ENCODE measurements at places on chromosomes 6 and 20.

DNA sequence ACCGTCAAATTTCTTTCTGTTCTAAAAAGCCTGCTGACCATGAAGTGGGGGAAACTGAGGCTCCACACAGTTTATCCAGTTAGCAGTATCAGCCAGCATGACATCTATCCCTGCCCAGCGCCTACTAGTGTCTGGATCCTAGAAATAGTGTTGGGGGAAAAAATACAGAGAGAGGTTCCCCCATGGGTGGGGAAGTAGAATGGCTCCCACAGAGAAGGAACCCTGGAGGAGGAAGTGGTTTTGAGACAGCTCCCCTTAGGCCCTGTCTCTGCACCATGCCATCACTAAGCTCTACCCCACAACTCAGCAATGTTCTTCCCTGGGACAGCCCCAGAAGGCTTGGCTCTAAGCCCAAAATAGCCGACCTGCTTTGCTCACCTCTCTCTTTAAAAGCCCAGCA is 153.4 kb downstream of the MBOAT1 start:
- DNase-seq, result no peak

GRCh38 chr6:35377002-35377401 is 34.6 kb downstream of the PPARD start:
- no peak for DNase-seq

DNA sequence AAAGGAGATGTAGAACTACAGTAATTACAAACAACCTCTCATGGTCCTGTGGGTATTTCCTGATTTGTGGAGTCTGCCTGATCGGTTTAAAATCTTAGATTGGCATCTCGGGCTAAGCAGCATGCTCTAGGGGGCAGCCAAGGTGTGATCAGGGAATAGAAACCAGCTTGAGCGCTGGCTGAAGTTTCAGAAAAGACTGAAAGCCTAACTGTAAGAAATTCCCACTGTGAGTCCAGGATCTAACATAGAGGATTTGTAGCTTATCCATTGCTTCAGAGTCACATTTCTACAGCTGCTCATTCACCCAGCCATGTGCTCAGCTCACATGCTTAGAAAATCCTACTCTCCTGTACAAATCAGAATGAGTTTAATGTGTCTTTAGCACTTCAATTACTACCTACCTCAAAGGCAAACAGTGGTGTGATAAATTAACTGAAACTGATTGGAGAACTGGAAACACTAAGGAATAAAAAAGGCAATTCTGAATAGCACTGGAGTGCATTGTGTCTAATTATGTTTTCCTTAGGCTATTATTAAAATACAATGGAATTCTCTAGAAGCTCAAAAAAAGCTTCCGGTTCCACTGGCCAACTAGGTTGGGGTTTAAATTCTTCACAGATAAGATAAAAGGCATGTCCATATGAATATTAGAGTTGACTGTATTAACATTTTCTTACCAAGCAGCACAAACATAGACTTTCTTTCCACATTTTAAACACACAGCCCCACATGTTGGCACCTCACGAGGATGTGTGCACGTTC is 73.8 kb upstream of the MPC1 start:
- no peak for DNase-seq

GRCh38 chr6:163414946-163415619 is 565 bp downstream of the QKI start:
- peak; percentile 22 for DNase-seq

- no peak for DNase-seq
Measured at GRCh38 chr6:128073389-128073788, 172.5 kb upstream of the THEMIS start.

GRCh38 chr6:150622941-150623874 is 23.5 kb downstream of the PLEKHG1 start:
- no peak for DNase-seq

- no peak for DNase-seq
Measured at GRCh38 chr6:5937936-5938706, 68.6 kb downstream of the NRN1 start.

- no peak for DNase-seq
Measured at GRCh38 chr6:144898741-144899140, 613.6 kb downstream of the UTRN start.

DNA sequence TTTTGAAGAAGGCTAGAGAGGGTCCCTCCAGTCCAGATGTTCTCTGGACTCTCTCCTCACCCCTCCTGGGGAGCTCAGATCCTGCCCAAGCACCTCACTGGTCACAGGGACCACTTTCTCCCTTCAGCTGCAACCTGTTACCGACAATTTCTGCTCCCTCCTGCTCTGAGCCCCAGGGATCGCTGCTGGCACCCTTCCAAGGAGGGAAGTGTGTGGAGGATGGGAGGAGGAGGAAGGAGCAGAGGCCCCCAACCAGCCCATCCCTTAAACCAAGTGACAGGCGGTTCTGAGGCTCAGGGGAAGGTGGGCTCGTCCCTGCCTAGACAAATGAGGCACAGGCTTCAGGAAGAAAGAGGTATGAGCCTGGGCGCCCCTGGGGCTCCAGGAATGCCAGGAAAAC is 13.9 kb downstream of the PMEPA1 start:
- DNase-seq, result no peak

- no peak for DNase-seq
Measured at GRCh38 chr20:62536871-62537401, 61.1 kb upstream of the GATA5 start.

- no peak for DNase-seq
Measured at GRCh38 chr6:133368664-133369063, 127.5 kb downstream of the EYA4 start.

DNA sequence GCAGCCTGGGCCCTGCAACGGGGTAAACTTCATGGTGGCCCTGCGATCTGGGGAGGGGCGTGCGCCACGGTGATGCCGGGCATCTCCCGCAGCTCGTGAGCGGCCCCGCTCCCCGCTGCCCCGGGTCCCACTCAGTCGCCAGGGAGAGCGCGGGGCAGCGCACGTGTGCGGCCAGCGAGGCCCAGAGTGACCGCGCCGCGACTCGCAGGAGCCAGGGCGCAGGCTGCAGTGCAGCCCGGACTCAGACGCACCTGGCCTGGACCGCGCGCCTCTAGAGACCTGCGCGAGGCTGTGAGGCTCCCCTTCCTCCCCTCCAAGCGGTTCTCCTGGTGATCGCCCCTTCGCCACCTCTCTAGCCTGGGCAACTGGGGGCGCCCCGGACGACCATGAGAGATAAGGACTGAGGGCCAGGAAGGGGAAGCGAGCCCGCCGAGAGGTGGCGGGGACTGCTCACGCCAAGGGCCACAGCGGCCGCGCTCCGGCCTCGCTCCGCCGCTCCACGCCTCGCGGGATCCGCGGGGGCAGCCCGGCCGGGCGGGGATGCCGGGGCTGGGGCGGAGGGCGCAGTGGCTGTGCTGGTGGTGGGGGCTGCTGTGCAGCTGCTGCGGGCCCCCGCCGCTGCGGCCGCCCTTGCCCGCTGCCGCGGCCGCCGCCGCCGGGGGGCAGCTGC is 652 bp downstream of the BMP6 start:
- no peak for DNase-seq

DNA sequence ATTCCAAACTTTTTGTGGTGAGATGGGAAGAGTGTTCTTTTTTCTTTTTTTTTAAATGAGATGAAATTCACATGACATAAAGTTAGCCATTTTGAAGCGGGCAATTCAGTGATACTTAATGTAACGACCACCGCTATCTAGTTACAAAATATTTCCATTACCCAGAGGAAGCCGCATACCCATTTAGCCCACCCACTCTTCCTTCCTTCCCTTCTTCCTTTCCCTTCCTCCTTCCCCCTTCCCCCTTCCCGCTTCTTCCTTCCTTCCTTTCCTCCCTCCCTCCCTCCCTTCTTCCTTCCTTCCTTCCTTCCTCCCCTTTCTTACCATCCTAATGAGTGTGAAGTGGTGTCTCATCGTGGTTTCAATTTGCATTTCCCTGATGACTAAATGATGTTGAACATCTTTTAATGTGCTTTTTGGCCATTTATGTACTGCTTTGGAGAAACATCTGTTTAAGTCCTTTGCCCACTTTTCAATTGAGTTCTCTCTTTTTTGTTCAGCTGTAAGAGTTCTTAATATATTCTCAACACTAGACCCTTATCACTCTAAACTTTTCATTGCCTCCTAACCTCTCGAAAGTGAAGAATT is 371.1 kb downstream of the FARS2 start:
- no peak for DNase-seq

DNA sequence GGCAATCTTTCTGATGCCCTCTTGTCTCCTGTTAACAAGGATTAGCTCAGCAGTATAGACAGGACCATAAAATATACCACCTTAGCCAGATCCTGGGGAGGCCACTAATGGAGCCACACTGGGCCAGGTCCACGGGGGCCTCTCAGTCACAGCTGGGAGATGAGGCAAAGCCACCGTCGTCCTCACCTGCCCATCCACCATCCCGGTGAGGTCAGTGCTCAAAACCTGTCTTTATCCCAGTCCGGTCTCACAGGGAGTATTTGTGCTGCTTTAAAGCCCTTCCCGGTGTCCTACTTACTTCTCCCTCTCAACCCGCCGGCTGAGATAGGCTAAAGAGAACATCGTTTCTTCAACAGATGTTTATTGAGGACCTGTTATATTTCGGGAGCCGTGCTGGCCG is 104.3 kb downstream of the EDN3 start:
- DNase-seq, result no peak

- DNase-seq, result no peak
Measured at GRCh38 chr20:4600308-4601014, 121.2 kb upstream of the PRND start.

DNA sequence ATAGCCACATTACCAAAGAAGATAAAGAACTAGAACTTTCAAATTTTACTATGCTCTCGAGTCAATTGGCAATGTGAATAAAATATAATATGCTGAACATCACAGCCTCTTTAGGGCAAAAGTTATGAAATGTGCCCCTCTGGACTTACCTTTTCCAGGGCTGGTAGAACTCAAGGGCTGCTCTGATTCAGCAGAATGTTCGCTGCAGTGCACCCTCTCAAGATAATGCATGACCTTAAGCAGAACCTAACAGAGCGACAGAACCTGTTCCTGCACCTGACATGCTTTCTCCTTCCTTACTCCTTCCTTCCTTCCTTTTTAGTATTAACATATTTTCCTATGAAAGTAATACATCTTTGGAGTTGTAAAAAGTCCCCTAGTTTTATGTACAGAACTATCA is 65.4 kb upstream of the STXBP5 start:
- no peak for DNase-seq

- DNase-seq, result no peak
Measured at GRCh38 chr6:36610041-36610955, 16.1 kb downstream of the SRSF3 start.

DNA sequence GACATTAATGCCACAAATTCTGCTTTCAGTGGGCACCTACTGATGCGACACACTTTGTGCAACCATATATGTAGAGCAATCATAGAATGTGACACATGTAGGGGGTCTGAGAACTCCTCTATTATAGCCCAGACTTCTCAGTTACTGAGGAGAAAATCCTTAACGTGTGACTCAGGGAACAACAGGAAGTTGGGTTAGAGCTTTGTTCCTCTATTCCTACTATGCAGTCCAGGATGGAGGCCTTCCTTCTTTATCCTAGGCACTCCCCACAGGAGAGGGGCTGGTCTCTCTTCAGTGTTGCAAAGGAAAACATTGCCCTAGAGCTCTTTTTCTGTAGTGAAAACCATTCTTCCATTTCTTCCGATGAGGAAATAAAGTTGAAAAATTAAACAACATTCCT is 39.6 kb upstream of the RCAN2 start:
- no peak for DNase-seq

DNA sequence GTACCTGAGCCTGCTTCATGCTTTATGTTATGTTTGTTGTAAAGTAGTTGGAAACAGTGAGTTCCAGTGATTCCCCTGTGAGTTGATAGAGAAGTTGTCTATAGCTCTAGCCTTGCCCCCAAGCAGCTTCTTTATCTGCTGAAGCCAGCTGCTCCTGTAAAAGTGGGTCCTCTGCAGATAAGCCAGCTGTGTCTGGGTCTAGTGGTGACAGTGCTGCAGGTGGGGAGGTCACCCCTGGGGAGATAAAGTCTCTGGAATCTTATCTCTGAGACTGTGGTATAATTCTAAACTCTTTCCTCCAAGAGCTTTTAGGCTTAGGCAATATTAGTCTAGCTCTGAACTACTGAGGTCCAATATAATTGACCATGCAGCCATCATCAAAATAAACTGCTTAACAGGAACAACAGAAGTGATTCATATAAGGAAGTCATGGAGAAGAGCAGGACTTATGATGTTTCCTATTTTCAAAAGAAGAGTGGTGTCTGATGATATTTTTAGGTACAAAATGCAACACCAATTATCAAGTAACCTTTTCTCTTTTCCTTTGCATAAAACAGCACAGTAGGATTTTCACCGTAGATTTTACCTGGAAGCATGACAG is 44.2 kb upstream of the TMEM217 start:
- no peak for DNase-seq

GRCh38 chr20:10868299-10868698 is 194.5 kb upstream of the JAG1 start:
- no peak for DNase-seq

DNA sequence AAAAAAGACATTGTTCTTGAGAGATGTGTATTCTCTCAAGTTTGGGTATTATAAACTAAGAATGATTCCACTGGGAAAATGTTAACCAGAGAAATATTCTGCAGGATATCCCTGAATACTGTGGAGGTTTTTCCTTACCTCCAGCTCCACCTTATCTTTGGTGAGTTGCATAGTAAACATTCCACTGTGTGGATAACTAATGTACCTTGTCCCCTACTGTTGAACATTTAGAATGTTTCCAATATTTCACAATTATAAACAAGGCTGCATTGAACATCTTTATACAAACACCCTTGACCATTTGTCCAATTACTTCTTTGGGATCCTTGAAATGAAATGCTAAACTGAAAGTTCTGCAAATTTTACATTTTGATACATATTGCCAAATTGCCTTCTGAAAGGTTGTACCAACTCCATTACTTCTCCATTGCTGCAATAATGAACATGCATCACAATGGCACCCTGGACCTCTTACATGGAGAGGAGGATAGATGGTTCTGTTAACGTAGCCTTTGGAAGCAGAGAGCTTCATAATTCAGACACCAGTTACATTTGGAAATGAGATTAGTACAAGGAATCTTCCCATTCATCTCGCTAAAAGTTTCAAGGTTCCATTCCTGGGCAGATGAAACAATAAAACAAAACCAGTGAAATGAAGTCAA is 35.0 kb upstream of the STK35 start:
- no peak for DNase-seq

DNA sequence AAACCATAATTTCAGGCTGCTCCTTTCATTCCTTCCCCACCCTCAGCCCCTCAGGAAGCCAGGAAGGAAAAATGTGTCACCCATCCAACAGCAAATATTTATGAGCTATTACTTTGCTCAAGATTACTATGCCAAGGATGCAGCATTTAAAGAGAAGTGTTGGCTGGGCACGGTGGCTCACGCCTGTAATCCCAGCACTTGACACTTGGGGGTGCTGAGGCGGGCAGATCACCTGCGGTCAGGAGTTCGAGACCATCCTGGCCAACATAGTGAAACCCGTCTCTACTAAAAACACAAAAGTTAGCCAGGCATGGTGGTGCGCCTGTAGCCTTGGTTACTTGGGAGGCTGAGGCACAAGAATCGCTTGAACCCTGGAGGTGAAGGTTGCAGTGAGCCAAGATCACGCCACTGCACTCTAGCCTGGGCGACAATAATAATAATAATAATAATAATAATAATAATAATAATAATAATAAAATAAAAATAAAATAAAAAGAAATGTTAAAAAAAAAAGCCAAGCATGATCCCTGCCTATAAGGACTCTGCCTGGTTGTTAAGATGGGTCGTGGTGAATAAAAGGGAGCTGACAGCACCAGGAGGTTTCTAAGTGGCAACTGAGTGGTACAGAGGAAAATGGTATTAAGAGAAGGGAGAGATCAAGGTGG is 20.5 kb upstream of the TIAM2 start:
- DNase-seq, result no peak

Data from stimulated activated CD4-positive, alpha-beta T cell treated with anti-CD3 and anti-CD28 coated beads, Interleukin-12 subunit alpha, Interleukin-12 subunit beta, amount 100 ng/mL, for 4 hours (primary cell).